Right hindlimb (tissue), 1 donor: ENCODE measurements at places on chromosomes 13 and 19.

DNA sequence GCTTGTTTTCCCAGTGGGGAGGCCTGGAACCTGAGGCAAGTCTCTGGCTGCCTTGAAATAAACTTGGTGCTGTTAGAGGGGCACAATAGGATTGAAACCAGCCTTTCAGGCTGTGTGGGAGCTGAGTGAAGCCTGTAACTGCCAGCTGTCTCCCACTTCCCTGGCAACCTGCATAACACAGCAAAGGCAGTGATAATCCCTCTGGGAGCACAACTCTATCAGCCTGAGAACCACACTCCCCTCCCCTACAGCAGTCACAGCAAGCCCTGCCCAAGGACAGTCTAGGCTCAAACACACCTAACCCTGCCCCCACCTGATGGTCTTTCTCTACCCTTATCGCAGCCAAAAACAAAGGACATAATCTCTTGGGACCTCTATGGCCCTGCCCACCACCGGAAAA, 683.8 kb upstream of the ATXN8OS start:
- no peak for DNase-seq

DNA sequence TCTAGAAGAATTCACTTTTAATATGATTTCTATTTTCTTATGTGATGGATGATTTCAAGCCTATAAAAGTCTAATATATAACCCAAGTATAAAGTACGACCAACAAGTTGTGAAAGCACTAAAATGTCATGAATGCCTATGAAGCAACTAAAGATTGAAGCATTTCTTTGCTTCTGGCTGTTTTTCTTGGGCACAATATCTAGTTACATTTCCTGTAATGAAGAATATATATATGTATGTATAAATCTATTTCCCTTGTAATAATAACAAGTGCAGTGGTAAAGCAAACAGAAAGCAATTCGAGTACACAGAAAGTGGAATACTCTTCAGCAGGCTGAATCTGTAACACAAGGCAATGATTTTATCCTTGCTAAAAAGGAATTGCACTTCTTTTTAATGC, 5.4 kb downstream of the PCDH20 start:
- DNase-seq, result no peak

DNA sequence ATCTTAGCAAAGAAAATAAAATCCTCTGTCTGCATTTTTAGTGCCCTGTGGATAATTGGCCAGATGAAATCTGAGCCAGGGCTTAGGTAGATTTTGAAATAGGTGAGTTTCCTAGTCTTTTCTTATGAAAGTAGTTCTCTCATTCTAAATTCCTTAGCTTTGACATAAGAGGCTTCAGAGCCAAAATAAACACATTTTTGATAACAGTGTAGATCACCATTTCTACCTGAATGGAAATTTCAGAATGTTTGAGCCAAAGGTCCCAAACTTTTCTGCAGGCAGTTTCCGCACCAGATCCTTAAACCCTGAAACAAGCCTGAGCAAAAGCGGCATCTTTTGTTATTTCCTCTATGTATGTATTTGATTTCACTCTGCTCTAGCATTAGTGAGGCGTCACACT, 551.2 kb downstream of the EFNB2 start:
- DNase-seq, result no peak

- no peak for DNase-seq
These were observed 924 bp downstream of the RGCC start for GRCh38 chr13:41458187-41458760.

DNA sequence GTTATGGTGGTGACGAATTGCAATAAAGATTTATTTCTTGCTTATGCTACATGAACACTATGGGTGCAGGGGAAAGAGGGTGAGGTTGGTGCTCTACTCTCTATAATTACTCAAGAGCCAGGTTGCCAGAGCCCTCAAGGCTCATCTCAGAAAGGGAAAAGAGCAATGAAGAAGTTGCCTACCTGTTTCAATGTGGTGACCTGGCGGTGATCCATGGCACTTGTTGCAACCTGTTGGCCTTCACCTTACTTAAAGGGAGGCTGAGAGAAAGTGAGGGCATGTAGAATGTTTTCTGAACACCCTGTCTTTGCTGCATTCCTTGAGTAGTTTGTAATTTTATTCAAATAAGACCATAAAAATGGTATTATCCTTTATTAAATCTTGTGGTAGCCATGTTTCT, 394.4 kb downstream of the GPC6 start:
- no peak for DNase-seq

- DNase-seq, result no peak
These were observed 184.9 kb downstream of the GGACT start for GRCh38 chr13:100403675-100404074.

DNA sequence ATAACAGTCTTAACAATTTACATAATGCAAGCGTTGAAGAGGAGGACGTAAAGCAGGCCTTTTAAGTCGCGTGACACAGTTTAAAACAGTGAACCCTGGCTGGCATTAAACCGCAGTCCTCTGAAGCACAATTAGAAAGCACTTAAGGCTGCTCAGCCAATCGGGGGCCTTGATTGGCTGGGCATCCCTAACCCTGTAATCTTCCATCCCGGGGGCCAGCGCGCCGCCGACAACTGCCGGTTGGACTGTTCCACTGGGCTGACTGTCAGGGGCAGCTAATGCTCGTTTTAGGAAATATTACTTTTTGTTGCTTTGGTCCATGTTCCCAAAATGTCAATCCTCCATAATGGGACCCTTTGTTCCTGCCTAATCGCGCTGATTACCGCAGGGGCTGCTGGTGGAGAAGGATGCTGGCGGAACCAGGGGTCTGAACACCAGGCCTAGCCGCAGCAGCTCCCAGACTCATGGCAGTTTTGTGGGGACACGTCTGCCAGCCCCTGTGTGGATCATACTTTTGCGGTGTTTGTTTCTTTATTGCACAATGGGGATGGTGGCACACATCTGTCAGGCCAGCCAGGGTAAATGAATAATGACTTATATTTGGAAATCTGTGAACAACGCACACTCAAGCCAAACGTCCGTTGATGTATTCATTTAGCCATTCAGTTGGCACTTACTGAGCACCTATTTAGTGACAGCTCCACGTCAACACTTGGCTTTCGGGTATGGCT, 127.1 kb upstream of the SPACA7 start:
- peak; percentile 43 for DNase-seq

DNA sequence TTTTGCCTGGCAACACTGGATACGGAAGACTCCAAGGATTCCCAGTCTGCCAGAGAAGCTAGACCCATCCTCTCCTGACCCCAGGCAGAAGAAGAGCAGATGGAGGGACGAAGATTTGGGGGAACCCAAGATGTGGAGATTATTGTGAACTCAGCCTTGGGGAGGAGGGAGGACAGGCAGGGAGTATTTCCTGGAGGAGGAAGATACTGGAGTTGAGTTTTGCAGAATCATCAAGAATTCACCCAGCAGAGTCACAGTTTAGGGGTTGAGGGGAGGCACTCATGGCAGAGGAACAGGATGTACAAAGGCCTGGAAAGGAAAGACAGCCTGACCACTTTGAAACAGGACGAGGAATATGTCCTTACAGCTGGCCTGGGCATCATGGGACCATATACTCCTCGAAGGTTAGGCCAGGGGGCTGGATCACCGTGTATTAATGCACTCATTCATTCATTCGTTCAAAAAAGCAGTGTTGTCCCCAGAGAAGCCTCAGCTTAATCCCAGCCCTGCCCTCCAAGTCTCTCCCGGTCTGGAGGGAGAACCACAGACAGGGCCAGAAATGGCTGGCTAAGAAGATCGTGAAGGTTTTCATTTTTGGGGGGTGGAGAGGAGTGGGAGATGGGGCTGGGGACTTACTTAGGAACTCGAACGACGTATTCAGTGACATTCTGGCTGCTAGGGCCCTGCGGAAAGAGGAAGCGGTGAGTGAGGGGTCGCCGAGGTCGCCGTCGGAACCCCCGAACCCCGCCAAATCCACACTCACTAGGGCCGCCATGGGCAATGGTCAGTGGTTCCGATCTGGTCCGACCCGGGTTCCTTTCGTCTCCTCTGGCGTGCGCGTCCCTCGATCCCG, 517 bp downstream of the GTF2F1 start:
- no peak for DNase-seq

- no peak for DNase-seq
These were observed 131.5 kb downstream of the RGCC start for GRCh38 chr13:41588899-41589298.

DNA sequence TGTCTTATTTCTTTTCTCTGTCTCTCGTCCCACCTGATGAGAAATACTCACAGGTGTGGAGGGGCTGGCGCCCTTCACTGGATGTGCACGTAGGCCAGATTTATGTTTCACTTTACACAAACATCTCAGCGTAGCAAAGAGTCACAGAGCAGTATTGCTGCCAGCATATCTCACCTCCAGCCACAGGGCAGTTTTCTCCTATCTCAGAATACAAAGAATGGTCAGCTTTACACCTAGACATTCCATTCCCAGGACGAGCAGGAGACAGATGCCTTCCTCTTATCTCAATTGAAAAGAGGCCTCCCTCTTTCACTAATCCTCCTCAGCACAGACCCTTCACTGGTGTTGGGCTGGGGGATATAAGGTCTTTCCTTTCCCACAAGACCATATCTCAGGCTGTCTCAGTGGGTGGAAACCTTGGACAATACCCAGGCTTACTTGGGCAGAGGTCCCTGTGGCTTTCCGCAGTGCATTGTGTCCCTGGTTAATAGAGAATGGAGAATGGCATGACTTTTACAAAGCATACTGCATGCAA, 7.2 kb upstream of the ZNF611 start:
- no peak for DNase-seq

DNA sequence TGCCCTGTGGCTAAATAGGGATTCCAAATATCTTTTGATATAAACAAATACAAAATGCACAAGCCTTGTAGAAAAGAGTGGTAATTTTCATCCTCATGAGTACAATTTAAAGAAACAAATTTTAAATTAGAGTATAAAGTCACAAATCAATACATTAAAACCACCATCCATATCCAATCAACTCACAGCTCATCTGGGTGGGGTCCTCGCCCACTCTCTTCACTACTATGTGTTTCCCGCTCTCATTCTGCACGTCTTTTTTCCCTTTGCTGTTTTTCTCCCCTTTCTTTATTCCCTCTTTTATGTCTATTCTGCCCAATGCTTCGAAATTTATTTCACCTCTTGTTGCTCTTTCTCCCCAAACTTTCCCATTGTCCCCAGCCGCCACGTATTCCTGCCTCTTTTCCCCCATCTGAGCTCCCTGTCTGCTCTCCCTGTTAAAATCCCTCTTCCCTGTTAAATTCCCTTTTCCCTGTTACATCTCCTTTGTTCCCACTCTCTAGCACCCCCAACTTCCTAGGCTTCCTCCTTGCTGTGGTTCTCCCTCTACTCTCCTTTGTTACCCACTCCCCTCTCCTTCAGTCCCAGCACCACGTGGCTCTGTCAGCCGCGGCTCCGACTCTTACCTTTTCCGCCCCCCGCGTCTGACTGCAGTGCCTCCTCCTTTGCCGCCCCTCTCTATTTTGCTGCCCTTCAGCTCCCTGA, 1.3 kb downstream of the ZNF616 start:
- peak; percentile 52 for DNase-seq

DNA sequence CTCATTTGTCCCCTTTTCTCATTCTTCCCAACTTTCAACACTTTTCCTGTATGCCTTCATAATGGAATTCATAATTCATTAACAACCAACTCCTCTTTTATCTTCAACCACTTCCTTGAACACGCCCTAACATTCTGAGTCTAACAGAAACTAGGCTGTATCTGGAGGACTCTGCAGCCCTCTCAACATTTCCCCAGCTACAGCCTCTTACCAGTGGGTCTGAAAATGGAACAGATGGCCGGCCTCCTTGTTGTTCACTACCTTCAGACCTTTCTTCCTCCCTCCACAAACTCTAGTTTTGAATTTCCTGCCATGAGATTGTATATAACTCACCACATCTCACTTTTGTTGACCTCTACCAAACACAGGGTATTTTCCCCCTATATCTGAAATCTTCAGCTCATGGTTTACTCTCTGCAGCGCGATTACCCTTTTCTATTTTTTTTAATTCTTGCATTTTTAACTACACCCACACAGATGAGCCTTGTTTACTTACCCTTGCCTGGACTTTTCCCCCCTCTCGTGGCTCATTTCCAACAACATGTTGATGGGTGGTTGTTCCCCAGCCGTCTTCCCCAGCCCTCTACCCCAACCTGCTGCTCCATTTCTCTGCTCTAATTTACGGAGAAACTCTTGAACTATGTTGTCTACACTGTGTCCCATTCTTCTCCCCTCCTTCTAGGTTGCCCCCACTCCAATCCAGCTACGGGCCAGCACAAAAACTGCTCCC, 846 bp downstream of the ZNF790 start:
- DNase-seq, result no peak

- no peak for DNase-seq
These were observed 323.6 kb downstream of the DLEU7 start for GRCh38 chr13:50519866-50520265.

- DNase-seq, result no peak
These were observed 1525.4 kb downstream of the SLITRK1 start for GRCh38 chr13:82356667-82357410.

DNA sequence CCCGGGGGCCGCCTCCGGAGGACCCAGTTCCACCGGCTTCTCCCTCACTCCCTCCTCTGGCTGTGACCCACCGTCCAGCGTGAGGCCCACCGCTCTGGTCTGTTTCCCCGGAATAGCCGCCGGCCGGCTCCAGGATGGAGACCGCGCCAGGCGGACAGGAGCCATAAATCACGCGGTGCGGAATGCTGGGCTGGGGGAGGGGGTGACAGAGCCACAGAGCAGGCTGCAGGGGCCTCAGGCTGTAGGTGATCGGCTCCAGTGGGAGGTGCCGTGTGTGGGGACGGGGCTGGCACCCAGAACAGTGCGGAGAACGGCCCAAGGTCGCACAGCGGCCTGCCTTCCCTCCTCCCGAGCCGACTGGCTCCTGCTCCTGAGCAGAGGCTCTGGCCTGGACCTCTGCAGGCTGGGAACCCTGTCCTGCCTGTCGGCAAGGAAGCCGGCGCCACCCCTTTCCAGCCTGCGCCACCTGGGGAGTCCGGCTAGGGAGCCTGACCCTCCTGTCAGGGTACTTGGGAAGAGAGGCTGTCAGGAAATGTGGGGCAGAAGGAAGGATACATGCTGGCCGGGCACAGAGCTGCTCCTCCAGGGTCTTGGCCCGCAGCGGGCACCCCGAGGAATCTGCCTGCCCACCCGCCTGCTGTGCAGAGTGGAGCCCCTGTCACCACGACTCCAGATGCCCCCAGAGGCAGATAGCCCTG, 8.3 kb downstream of the PIAS4 start:
- no peak for DNase-seq

DNA sequence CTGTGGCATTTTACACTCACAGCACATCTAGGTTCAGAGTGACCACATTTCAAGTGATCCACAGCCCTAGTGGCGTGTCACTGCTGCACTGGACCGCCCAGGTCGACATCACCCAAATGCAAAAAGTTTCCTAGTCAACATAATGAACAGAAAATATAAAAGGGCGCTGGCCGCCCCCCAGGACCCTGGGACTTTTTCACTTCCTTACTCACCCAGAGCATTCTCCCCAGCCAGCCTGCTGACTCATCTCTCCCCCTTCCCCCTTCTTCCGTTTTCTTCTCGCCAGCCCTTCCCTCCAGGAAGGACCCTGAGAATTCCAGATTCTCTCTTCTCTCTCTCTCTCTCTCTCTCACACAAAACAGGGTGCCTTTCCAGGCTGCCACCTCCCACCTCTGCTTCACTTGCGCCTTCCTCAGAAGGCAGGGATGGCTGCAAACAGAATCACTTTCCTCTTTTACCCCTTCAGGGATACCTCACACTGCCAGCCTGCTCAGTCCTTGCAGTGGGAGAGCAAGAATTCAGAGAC, 21.0 kb upstream of the GRWD1 start:
- DNase-seq, result peak; percentile 47

- no peak for DNase-seq
These were observed 6.1 kb upstream of the OXGR1 start for GRCh38 chr13:97000295-97000925.
